Activated CD4-positive, alpha-beta T cell treated with anti-CD3 and anti-CD28 coated beads for 48 hours (primary cell): ENCODE measurements at places on chromosomes 3 and 15.

- no peak for DNase-seq
Observed at GRCh38 chr3:164539215-164539614, 539.1 kb downstream of the SI start.

DNA sequence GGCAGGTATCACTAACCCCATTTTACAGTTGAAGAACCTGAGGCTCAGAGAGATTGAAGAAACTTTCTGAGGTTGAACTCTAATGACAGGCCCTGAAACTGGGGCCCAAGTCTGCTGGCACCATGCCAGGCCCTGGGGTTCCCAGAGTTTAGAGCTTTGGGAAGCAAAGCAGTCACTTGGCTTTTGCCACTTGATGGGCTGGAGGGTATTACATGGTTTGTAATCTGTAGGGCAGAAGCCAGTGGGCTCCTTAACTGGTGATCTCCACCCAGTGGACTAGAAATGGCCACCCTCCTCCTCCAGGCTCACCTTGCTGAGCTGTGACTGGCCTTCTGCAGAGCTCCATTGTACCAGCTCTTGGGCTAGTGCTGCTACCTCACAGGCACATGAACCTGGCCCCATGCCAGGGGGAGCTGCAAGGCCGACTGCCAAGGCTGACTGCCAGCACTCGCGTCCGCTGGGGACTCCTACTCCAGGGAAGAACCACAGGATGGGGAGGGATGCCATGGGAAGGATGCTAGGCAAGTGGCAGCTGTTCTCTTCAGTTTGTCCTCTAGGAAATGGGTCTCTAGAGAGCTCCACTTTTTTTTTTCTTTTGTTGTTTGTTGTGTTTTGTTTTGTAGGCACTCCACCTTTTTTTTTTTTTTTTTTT is 104.8 kb downstream of the ETFA start:
- DNase-seq = no peak

GRCh38 chr3:183563536-183563874 is 8.0 kb upstream of the KLHL6 start:
- DNase-seq = no peak

DNA sequence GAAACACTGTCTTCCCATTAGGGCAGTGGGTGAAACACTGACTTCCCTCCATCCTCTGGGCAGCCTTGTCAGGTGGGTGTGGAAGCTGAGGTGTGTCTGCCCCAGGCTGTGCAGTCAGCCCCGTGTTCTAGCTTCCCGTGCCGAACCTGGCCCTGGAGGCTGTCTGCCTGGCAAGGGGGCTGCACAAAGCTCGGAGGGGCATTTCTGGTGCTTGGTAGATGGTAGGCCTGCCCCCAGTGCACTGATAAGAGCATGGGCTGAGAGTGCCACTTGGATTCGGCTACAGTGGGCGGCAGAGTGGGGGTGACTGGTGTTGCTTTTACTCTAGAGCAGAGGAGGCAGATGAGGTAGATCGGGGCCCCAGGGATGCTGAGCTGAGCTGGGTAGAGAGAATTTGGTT is 21.3 kb downstream of the IGF1R start:
- peak; percentile 23 for DNase-seq

- no peak for DNase-seq
Observed at GRCh38 chr3:188233320-188233719, 79.4 kb downstream of the LPP start.

DNA sequence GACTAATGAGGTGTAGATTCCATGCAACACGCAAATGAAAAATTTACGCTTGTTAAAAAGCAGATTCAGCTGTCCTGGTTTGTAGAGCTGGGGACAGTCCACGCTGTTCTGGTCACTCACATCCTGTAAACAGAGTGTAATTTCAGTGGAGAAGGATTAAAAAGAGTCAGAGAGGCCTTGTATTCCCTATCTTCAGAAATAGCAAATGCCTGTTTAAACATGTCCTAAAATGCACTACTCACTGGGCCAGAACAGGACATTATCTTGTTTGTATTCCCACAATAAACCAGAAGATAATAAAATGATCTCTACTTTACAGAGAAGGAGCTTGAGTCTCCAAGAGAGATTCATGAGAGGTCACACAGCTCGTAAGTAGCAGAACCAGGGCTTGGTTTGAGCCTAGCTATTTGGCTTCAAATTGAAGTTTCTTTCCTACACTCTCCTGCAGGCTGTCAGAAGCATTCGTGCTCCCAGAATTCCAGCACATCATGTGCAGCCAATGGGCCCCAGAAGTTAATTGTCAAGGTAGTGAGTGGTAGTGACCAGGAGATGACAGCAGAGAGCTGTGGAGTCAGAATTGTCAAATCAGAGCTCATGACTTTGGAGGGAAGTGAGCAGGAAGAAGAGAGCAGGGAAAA is 242.5 kb downstream of the ATP8B4 start:
- DNase-seq = no peak

DNA sequence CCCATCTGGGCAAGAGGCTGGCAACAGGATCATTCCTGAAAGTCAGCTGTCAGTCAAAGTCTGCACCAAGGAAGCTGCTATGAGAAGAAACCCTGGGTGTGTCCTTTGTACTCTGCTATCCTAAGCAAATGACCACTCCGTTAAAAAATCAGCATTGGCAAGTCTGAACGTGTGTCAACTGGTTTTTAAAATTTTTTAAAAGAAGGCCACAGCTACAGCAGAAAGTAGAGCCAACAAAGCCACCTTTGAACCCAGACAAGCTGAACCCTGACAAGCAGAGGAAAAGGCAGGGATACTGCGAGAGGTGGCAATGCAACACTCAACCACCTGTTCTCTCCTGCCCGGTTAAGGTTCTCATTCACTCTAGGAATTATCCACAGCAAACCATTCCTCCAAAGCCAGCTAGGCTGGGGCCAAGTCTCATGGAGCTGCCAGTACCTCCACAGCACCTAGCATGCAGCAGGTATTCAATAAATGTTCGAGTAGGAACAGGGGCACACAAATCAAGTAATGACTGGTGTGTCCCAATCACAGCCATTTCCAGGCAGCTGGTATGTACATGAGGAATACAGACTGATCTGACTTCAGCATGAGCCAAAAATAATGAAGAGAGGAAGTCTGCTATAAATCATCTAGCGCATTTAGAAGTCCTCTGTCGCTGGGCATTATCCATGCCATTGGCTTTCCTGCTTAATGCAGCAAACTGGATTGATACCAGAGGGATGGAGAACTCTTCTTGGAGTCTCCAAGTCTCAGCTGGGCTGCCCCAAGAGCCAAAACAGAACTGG is 76.0 kb downstream of the ADCY5 start:
- no peak for DNase-seq

DNA sequence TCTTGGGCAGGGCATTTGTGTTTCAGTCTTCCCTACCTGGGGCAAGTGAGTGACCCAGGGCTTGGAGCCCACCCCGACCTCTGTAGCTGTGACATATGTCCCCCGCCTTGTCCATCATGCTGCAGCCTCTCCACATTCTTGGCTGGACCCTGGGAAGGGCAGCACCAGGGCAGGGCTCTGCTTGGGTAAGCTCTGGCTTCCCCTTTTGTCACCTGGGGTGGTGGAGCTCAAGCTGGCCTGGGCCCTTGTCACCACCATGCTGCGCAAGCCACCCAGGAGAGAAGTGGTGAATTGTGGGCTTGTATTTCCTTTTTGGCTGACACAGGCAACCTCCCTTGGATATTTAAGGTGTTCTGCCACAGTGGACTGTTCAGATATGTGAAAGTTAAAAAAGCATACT is 29.3 kb downstream of the SPSB4 start:
- DNase-seq = no peak

GRCh38 chr3:172808969-172809546 is 58.5 kb downstream of the ECT2 start:
- DNase-seq = no peak
